ENCODE measurements at places on chromosomes 12 and 14.

DNA sequence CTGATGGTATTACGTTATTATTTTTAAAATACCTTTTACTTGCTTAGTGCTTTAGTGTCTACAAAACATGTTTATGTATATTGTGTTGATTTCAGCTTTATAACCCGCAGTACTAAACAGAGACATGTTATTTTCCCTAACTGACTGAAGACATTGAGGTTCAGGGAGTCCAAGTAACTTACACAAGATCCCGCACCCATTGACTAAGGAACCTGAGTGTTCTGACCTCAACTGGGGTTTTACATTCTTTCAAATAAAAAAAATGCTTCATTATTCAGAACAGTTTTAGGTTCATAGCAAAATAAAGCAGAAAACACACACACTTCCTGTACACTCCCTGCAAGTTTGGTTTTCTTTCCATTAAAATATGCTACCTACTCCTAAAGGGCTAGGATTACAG is 60.4 kb upstream of the METAP2 start:
- no peak for DNase-seq

DNA sequence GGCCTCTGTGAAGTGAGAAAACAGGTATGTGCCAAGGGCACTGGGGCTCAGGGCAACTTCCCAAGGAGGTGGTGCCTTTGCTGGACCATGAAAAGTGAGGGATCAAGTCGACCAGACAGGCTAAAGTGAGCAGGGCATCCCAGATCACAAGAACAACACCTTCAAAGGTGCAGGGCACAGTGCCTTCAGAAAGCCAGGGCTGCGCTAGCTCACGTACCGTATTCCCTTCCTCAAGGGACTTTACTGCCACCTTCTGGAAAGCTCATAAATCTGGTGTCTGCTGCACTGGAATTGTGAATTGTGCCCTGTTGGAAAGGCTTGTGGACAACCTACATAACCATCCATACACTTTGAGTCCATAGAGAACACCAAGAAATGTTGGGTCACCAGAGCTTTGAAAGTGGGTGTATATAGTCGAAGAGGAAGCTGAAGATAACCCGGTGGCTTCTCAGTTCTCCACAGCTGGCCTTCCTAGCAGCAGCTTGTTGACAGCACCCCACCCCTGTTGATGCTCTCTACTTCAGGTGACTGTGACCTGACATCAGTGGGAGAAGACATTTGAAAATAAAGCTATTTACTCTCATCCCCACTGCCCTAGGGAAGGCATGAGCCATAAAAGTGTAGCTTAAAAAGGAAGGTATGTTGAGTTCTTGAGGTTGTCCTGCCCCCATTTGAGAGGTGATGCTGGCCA is 24.5 kb downstream of the FIGNL2 start:
- peak; percentile 73 for DNase-seq

GRCh38 chr14:69696633-69697557 is 70.0 kb upstream of the SRSF5 start:
- DNase-seq: no peak

DNA sequence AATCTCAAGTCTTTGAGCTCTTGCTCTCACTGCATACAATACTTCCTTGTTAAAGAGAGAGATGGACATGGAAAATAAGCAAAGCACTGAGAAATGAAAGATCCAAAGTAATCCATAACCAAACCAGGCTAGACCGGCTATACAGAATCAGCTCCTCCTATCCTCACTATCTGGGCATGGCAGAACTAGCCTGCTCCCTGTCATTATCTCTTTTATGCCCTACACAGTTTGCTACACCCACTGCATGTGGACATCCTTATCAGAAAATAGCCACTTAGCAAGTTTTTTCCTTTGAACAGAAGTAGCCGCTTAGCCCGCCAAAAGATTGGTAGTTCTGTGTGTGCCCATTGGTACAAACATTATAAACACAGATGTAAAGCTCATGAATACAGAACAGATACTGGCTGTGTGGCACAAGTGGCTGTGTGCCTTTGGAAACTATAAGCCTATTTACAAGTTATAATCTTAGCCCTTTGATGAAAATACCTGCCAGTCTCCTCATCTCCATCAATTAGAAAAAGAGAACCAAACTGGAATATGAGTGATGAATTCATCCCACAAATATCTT is 34.7 kb downstream of the SPTB start:
- no peak for DNase-seq

DNA sequence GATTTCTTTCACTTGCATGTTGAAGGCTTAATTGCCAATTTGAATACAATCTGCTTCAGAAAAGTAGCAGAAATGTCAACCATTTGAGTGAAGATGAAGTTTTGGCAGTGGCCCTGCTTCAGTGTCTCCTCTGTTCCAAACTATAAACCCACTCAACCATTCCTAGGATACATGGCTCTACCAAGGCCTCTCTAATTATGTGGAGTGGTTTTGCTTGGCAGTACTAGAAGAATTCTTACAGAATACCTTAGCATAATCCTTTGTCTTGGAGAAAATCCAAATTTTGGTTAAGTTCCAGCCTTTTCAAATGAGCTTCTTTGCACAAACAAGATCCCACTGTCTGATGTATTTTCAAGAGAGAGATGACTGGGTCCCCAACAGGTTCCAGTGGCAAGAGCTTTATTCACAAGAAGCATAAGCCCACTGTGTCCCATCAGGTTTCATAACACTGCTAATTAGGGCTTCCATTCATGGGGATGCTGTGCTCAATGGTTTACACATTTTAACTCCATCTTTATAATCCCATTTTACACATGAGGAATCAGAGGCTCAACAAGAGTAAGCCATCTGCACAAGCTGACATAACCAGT is 234.5 kb downstream of the IPO8 start:
- DNase-seq: no peak

GRCh38 chr12:107094183-107094448 is 767 bp upstream of the CRY1 start:
- peak; percentile 35 for DNase-seq

- DNase-seq: no peak
These were observed 22.5 kb downstream of the MRPS35 start for GRCh38 chr12:27733052-27733656.

DNA sequence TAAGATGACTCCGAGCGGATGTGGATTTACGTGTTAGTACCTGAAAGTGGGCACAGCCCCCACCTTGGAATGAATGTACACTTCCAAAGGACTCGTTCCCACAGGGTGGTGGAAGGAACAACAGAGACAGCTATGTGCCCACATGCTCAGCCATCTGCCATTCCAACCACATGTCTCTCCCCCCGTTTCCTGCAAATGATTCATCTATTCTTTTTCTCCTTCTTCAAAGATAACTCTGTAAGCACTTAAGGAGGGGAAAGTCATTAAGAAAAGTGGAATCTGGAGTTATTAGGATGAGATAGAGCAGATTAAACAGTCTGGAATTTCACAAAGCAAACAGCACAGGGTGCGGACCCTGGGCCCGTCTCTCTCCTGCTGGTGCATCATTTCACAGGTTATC is 18.5 kb upstream of the DUSP6 start:
- DNase-seq: no peak

DNA sequence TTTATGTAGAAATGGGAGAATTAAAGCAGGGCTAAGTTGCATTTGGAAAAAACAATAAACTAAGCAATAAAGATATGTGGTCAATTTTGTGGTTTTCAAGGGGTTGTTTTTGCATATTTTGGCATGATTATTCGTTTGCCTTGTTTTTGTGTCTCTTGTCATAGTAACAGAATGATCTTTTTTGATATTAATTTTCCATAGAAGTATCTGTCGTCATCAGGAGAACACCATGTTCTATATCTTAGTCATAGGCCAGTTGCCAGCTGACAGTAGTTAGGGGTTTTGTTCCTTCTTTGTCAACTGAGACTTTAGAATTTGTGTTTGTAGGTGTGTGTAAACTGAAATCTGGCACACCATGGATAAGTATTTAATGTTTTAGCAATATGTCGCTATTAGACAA is 1354.8 kb downstream of the LRFN5 start:
- no peak for DNase-seq

DNA sequence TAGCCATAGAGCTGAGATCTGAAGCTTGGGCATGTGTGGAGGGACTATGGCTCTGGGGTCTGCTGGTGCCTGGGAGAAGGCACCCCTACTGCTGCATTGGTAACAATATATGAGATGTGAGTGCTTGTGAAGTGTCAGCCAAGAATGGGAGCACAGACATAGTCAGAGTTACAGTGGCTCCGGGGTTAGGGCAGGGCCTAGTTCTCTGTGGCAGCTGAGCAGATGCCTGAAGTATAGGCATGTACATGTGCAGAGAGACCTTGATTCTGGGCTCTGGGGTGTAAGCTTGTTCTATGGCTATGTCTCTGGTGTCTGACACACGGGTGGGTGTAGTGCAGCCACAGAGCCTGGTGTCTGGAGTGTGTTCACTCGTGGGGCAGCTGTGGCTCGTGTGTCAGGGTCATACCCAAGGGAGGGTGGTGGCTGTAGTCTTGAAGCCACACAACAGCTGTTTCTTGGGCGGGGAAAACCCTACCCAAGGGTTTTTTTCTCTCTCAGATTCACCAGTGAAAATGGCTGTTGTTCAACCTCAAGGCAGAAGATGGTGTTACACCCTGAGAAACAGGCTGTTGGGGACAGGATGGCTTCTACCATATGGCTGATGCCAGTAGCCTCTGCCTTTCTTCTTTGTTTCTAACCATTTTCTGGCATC is 11.9 kb upstream of the TCL1A start:
- DNase-seq: no peak

GRCh38 chr12:15527201-15528080 is 205.1 kb downstream of the PTPRO start:
- DNase-seq: no peak

GRCh38 chr14:76918782-76919394 is 92.7 kb downstream of the LRRC74A start:
- DNase-seq: peak; percentile 78

- DNase-seq: no peak
These were observed 4.8 kb upstream of the PAX9 start for GRCh38 chr14:36656687-36657398.

Data from H54 (cell line).